ENCODE measurements at places on chromosomes 16 and 17.

GRCh38 chr16:87101903-87102302 lies 215.3 kb downstream of the C16orf95 start:
- no peak for DNase-seq

GRCh38 chr17:73335591-73336407 lies 24.0 kb upstream of the CDC42EP4 start:
- no peak for DNase-seq

GRCh38 chr16:50690177-50690576 lies 3.2 kb upstream of the NOD2 start:
- DNase-seq = no peak

DNA sequence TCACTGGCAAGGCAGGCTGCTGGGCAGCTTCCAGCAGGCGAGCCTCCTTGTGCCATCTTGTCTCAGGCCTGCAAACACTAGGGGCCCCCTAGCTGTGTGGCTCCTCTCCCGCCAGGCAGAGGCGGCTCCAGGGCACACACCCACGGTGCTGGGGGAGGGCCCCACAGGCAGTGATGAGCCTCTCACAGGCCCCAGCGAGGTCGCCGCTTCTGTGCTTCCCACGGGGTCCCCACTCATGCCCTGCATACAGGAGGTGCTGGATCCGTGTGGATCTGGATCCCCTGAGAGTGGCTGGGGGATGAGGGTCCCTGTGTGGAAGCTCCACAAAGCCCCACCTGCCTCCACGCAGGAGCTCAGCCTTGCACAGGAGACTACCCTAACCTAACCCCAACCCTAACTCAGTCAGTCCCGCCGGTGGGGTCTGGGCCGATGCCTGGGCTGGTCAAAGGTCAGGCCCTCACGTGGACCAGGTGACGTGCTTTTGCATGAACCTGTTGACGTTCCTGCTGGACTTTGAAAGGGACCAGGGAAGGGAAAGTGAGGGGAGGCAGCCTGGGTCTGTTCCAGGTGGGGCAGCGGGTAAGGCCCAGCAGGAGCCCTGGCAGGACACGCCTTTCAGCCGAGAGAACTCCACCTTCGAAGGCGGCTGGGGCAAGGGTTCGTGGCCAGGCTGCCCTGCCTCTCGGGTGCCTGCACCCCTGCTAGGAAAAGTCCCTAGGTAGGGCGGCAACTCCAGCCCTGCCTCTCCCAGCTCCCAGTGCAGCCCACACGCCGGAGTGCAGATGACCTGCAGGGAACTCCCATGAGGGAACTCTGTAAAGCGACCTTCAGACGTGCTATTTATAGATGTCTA lies 5.2 kb downstream of the SECTM1 start:
- DNase-seq = no peak

- DNase-seq = no peak
These were observed 11.3 kb upstream of the CD300A start for GRCh38 chr17:74455025-74455545.

GRCh38 chr16:31157136-31157535 lies 7.3 kb upstream of the PRSS36 start:
- no peak for DNase-seq

- DNase-seq = no peak
These were observed 6.9 kb downstream of the TXNDC11 start for GRCh38 chr16:11735787-11736186.

DNA sequence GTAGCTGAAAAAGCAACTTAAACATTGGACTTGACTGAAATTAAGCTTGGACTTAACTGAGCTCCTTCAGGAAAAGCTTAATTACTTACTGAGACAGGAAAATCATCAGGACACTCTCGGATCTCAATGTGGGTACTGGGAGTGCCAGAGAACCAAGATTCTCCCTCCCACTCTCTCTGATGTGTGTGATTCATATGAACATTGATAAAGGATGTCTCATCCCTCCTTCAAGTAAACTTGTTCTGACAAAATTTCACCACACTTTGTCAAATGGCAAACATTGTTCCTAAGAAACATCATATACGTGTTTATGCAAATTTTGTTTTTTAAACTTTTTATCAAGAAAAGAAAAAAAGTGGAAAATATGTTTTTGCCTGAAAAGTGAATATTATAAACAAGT lies 4.1 kb upstream of the SLFN5 start:
- no peak for DNase-seq

DNA sequence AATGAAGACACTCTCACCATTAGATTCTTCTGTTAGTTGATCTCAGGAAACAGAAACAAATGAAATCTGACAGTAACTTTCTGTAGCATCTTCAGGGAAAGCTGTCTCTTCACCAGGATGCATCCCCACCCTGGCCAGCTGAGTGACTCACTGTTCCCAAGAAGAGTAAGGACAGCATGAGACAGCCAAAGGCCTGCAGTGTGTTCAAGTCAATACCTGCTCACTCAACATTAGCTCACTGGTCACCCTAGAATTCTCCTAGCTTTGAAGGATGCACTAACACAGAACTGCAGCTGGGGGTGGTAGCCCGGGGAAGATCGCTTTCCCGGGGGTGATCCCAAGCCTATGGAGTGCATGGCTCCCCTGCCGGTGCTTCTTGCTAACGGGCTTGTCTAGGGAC lies 28.2 kb upstream of the CLEC18B start:
- no peak for DNase-seq

DNA sequence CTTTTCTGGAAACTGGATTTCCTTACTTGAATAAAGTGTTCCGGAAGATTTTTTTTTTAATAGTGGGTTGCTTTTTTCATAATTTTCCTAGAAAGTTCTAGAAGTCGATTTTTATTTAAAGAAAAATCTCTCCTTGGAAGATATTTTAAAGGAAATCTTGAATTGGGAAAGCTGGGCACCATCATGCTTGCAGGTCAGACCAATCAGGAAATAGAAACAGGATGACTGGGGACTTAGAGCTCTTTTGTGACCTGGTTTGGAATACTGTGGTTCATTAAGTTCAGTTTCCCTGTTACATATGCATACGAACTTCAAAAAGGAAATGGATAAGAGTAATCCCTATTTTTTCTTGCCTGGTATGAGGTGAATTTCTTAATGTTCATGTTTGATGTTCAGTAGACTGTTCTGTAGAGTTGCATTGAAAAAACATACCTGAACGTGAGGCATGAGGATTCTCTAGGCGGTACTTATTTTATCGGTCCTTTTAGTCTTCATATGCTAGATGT lies 1.2 kb downstream of the NFATC3 start:
- no peak for DNase-seq

DNA sequence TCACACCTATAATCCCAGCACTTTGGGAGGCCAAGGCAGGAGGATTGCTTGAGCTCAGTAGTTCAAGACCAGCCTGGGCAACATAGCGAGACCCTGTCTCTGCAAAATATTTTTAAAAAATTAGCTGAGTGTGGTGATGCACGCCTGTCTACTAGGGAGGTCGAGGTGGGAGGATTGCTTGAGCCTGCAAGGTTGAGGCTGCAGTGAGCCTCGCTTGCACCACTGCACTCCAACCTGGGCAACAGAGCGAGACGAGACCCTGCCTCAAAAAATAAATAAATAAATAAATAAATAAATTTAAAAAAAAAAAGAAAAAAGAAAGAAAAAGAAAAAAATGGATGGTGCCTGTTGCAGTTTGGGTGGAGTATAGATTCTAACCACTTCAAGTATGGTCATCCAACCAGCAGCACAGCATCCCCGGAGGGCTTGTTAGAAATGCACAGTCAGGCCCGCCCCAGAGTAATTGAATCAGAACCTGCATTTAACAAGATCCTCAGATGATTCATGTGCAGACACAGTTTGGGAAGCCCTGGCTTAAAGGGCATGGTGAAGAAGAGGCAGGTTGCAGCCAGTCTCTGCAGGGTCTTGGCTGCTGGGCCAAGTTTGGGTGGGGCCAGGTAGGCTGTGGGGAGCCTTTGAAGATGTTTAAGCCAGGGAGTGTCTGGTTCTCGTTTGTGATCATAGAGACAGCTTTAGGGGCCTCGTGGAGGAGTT lies 40.8 kb downstream of the MRC2 start:
- DNase-seq = no peak

DNA sequence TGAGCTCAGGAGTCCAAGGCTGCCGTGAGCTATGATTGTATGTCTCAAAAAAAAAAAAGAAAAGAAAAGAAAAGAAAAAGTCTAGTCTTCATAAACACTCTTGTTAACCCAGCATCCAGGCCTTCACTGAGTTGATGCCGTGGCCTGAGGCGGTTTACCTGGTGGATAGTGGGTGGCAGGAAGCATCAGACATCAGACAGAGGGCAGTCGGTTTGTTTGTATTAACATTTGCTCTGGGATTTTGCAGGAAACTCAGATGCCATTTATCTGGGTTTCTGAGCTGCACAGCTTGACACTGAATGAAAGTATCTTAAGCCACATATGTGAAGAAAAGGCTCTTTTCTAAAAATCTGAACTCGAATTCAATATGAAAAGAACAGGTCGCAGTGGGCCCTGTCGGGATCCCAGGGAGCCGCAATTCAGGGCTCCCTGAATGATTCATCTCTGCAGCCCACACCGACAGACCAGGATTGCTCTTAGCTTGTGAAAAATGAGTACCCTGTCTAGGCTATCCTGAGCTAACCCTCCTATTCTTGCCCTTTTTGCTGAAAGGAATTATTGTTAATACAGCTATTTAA lies 1.1 kb upstream of the DBNDD1 start:
- DNase-seq = no peak

- no peak for DNase-seq
These were observed 175.0 kb downstream of the SPECC1 start for GRCh38 chr17:20184181-20184580.

DNA sequence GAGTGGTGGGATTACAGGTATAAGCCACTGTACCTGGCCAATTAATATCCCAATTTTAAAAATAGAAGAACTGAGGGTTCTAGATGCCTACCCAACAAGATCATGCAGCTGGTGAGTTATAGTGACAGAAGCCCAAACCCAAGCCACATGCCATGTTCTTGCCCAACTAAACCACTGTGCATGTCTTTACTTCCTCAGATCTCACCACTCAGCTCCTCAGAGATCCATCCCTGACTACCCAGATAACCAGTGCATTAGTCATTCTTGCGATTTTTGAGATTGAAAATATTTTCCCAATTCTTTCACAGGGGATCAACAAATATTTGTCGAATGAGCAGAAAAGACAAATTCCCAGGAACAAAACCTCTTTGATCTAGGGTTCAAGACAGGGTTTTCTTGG lies 303.1 kb downstream of the CBLN1 start:
- DNase-seq = no peak
